ENCODE measurements at places on chromosomes 6 and 20.

- DNase-seq, result no peak
These were observed 17.2 kb downstream of the TMEM200A start for GRCh38 chr6:130382872-130383490.

GRCh38 chr6:52115891-52116604 is 28.6 kb upstream of the PKHD1 start:
- DNase-seq, result no peak

GRCh38 chr20:8489094-8489883 is 357.2 kb downstream of the PLCB1 start:
- DNase-seq, result no peak

GRCh38 chr20:63542696-63543095 is 4.9 kb downstream of the SRMS start:
- DNase-seq, result no peak

DNA sequence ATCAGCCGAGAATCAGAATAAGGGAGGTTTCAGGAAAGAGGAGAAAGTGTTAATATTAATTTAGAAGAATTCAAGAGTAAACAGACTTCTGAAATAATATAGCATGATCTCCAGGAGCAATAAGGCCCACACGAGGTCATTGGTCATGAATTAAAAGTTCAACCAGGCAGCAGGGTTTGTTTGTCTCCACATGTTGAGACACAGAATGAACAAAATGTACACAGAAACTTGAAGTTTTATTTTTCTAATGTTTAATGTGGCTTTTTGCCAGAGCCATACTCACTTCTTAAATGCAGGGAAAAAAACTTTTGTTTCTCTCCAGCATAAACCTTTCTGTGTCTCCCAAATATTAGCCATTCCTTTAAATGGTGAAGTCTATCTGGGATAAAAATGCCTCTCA is 504.5 kb downstream of the HDGFL1 start:
- no peak for DNase-seq

DNA sequence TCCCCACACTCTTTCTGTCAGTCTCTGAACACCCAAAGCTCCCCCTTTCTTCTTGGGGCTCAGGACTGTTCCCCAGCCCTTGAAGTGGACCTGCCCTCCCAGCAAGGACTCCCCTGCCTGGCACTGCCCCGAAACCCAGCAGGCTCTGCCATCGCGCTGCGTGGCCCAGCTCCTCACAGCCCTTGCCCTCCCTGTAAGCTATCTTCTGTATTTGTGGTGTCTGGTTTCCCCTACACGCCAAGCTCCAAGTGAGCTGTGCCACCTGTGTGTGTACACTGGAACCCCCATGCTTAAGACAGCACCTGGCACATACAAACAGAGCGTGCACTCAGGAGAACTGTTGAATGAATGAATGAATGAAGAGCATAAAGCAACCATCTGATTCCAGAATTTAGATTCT is 57.7 kb downstream of the TMEM242 start:
- no peak for DNase-seq

DNA sequence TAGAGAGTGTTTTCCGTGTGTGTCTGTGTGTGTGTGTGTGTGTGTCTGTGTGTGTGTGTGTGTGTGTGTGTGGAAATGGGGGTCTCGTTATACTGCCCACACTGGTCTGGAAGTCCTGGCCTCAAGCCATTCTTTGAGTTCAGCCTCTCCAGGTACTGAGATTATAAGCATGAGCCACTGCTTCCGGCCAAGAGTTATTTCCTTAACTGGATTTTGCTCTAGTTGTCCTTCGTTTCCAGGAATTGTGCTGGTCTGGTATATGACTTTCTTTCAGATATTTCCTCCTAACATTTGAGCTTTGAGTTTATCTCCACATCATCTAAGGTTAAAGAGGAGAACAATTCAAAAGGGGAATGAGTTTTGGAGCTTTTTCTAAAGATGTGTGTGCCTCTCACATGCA is 124.8 kb downstream of the SH3BGRL2 start:
- DNase-seq, result no peak

DNA sequence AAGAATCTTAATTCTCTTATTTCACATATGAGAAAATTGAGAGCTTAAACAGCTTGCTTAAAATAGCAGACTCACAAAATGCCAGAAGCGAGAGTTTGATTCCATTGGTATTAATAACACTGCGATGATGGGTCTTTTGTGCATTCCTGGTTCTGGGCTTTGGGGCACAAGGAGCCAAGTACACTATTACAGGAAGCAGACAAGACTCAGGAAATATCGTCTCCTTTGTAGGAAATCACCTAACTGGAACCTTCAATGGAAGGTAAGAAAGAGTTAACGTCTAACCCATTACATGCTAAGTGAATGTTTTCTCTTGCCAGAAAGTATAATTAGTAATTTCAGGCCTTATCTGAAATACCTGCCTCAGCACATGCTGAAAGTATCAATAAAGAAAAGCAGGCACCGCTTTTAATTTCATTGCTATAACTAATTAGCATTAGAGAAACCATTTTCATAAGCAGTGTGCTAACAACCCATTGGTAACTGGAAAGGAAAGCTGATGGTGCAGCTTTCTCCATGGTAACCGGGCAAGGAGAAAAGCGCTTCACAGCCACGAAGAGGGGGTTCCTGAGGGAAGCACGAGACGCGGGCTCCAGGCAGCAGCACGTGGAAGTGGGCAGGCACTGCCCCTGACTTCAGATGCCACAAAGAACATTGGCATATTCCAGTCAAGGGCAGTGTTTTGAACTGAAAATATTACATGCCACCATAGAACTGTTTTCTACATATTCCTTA is 206.7 kb upstream of the AGPAT4 start:
- no peak for DNase-seq

Data from right atrium auricular region (tissue), 2 donors.